Activated naive CD8-positive, alpha-beta T cell treated with anti-CD3 and anti-CD28 coated beads, Interleukin-2, amount 50 U/mL, for 16 hours (primary cell): ENCODE measurements at places on chromosomes 2 and 18.

DNA sequence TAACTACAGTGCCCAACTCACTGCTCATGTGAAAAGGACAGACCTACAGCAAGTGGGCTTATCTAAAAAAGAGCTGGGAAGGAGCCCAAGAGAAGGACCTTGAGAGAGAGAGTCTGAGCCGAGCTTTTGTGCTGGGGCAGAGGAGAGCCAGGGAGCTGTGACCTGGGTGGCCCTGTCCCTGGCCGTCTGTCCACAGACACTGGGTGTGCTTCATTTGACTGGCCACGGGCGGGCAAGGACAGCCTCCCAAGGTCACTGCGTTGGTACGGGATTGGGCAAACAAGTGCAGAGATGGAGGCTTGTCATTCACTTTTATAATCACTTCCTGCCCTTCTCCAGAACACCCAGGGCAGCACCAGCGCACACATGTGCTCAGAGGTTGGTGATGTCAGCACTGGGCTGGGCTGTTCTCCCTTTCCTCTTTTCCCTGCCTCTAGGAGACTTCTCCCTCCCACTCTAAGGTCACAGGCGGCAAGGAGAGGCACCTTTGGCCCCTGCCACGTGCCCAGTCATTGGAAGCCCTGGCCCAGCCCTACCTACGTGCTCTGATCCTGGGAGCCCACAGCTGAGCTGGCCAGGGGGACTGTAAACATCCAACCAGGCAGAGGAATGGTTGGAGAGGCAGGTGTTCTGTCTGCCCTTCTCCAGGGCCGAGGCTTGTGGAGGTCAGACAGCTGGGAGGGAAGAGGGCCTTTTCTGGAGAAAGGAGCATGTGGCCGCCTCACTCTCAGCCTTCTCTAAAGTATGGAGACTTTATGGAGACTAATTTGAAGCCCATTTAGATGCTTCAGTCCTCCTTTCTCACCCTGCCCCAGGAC lies 6.4 kb upstream of the PSD4 start:
- DNase-seq = no peak

DNA sequence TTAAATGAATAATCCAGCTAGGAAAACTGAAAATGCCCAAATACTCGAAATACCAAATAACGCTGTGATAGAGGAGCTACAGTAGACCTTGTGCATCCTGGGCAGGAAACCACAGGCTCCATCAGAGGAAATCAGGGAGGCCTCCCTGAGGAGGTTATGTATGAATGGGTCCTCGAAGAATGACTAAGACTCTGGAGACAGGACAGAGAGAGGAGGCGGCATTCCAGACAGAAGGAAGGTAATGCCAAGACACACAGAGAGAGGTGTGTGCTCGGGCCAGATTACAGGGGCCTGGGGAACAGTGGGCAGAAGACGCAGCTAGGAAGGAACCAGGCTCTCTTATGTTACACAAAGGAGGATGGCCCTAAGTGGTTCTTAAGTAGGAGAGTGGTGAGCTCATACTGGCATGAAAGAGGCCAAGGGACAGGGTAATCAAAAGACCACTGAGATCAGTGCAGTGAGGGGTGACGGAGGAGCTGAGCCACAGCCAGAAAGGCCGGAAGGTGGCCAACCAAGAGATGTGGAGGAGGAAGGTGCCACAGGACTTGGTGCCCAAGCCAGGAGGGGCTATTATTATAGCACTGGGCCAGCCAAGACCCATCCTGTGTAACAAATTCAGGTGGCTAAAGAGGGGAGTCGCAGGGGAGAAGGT lies 9.9 kb downstream of the ST3GAL5 start:
- no peak for DNase-seq

DNA sequence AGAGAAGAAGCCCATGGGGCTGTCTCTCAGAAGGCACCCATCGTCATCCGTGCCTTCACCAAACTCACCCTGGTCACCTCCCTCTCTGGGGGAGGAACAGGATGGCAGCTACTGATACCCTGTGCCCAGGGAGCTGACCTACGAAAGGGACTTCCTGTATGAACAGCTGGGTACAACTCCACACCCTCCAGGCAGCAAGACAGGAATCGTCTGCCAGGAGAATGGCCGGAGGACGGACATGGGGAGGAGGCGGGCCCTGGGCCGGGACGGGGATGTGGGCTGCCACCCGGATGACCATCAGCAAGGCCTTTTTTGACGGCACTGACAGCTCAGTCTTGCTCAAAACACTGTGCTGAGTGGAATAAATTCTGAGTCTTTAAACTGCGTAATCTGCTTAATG lies 243.6 kb downstream of the HDAC4 start:
- no peak for DNase-seq

DNA sequence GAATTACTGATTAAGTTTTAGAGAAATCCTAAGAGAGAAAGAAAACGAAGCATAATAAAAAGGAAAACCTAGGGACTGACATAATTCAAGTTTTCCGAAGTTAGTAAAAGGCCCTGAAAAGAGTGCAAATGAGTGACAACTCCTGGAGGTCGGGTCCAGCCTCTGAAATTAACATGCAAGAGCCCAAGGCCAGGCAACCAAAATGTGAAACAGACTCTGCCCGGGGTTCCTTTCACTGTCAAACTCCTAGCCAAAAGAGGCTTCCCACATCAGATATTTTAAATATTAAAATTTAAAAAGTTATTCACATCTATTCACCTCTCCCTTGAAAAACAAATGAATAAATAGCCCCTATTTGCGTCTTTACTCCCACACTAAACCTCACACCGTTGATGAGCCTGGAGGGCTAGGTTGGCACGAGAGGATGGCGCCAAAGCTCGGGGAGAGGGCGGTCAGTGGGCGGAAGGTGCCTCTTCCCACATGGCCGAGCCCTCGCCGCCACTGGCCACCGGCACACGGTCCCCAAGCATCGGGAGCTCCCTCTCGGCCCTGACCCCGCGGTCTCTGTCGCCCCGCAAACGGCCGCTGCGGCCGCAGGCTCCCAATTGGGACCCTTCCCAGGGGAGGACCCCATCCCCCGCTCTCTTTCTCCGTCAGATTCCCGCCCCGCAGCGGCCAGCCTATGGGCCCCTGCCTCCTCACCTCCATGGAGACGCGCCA lies 630 bp downstream of the PPM1G start:
- DNase-seq = no peak

GRCh38 chr2:226766352-226767055 lies 33.1 kb downstream of the IRS1 start:
- no peak for DNase-seq

- no peak for DNase-seq
Observed at GRCh38 chr2:106094131-106094841, 99.8 kb downstream of the UXS1 start.

- no peak for DNase-seq
Observed at GRCh38 chr2:160168878-160169277, 31.2 kb downstream of the ITGB6 start.
